ENCODE measurements at places on chromosomes 2 and 18.
A peak's percentile ranks its signal among the peaks of the same experiment; 100 is the strongest.

DNA sequence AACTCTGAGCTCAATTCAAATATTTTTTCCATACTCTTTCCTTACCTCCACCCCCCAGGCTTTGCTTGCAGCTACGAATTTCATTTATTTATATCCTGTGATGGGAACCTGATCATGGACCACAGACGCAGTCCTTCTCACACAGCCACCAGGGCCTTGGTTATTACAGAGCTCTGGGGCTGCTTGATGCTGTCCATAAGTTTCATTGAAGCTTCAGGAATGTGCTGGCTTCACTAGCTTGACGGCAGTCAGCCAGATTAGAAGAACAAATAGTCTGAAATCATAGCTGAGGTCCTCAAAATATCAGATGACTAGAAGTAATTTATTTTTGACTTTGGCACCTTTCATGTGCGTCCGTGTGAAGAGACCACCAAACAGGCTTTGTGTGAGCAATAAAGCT is 104.9 kb downstream of the VWA3B start:
- no peak for DNase-seq

GRCh38 chr2:67108231-67108630 is 288.9 kb upstream of the ETAA1 start:
- no peak for DNase-seq

- DNase-seq: no peak
These were observed 1104.2 kb downstream of the BCL11A start for GRCh38 chr2:59449274-59449673.

DNA sequence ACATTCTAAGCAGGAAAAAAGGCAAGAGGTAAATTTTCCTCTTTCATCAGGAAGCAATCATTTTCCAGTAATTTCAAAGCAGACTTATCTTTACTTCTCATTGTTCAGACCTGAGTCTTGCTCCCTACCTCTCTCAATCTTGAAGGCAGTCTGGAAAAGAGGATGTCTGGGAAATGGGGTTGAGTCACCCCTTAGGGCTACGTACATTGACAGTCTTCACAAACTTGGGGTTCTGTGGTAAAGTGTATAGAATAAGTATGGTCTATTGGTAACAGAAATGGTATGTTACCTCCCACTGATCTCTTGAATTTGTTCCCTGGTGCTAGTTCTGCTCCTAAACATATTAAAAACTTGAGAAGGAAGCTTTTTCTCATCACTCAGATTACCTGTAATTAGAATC is 361.3 kb downstream of the SS18 start:
- no peak for DNase-seq

DNA sequence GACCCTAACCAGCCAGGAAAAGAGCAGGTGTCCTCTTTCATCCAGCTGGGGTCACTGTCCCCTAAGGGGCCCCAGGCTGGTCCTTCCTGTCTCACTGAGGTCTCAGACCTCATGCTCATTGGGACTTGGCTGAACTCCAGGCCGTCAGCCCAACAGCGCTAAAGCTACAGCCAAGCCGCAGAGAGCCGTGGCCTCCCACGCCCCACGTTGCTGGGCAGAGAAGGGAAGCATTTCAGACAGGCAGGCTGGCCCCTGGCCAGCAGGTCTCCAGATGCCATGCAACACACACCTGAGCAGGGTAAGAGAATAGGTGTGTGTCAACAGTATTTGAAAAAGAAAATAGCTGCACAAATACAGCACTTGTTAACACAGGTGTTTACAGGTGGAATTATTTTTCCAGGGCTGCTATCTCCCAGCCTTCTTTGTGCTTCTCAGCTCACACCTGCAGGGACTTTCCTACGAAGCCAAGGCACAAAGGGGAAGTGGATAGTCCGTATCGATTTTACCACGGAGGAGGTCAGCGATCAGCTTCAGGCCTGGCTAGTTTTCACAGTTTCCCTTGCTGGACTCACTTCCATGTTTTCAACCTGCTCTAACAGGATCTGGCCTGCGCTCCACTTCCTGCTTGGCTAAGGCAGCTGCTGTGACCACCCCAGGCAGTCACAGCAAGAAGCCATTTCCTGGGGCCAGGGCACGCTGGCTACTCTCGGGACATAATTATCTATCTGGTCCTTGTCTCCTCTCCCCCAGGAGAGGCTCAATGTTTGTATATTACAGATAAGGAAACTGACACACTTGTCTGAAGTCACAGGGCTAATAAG is 156.1 kb upstream of the ID2 start:
- no peak for DNase-seq

- no peak for DNase-seq
These were observed 103.4 kb upstream of the CWC22 start for GRCh38 chr2:180110469-180110868.

DNA sequence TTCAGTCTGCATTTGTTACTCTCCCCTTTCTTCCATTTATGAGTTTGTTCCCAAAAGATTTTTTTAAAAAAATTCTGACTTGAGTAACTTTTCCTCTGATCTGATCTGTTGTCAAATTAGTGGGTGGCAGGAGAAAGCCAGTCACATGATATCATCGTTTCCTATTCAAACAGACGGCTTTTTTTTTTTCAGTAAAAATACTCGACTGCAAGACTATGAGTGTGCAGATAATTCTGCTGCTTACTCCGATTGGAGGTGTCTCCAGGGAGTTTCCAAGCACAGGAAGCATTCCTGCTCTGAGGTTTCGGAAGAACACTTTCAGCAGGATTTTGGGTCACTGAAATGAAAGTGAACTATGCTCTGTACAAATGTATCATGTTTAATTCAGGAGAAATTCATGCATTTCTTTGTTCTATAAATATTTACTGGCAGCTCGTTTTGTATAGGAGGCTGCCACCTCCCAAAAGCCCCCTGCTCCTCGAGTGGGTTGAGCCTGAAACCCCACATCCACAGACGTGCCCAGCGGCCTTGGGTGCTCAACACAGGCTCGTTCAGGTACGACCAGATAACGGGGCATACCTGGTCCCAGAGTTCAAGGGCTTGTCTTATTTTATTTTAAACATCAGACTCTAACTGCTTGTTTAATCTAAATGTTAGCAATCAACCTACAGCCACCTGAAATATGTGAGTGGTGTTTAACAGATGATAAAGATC is 126.9 kb upstream of the ZNF516 start:
- DNase-seq: peak; percentile 59

GRCh38 chr2:76759634-76760366 is 762.4 kb downstream of the LRRTM4 start:
- no peak for DNase-seq

- no peak for DNase-seq
These were observed 1.6 kb downstream of the RAB27B start for GRCh38 chr18:54829856-54830255.

GRCh38 chr2:239000500-239001073 is 152.7 kb downstream of the TWIST2 start:
- DNase-seq: no peak

DNA sequence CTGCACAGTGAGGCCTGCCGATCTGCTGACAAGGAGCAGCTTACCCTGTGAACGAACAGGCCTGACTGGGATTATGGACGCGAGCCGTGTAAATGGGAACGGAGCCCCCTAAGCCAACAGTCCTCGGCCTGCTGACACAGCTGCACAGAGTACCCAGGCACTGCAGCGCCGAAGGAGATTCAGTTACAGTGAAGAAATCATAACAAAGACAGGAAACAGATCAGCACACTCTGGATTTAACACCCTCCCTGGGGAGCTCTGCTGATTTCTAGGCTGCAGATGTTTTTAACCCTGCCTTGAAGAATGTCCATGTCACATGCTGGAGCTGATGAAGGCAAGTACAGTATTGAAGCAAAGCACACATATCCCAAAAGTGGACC is 43.4 kb downstream of the COLEC12 start:
- peak; percentile 94 for DNase-seq

DNA sequence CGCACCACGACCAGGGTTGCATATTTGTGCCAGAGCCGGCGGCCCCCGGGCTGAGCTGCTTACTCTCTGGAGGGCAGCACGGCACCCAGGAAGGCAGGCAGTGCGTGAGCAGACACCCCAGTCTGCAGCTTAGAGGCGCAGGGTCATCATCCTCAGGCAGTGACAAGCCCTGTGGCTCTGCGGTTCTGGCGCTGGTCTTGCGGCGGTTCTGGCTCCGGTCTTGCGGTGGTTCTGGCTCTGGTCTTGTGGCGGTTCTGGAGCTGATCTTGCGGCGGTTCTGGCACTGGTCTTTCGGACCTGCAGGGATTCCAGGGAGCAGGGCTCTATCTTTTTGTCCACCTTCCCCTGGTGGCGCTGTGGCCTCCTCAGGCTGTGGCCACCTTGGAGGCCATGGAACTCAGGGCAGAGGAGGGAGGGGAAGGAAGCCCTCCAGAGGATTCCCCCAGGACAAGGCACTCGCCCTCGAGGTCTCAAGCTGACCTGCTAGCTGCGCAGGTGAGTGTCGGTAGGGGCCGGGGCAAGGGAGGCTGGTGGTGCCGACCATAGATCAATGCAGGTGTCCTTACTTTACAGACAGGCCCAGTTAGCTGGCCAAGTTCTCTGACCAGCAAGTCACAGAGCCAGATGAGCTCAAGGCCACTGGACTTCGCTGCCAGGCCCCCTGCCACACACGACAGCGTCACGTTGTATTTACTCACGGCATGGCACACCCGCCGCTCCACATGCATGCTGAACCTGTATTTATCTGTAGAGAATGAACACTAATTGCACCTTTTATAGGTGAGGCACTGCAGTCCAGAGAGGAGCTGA is 14.9 kb downstream of the ESPNL start:
- DNase-seq: no peak

GRCh38 chr2:128420131-128420530 is 101.5 kb upstream of the HS6ST1 start:
- DNase-seq: no peak

Measured in A673 (cell line).